H7 (cell line): ENCODE measurements at places on chromosomes 5 and 9.

- DNase-seq: no peak
Observed at GRCh38 chr5:8700671-8701070, 831.7 kb downstream of the MTRR start.

- no peak for DNase-seq
Observed at GRCh38 chr5:127326431-127326830, 35.8 kb downstream of the MEGF10 start.

DNA sequence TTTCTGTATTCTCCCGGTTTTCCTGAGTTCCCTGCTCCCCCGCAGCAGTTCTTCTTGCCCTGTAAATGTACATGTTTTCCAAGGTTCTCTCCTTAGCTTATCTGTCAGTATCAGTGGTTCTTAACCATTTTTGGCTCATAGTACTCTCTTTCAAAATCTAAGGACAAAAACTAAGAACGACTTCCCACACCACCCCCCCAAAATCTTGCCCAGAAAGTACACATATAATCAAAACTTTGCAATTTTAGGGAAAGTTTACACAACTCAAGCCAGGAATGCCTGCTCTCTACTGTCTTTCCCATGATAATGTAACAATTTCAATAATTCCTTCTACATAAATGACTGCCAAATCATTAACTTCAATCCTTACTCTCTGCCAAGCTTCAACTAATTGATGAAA lies 4.5 kb downstream of the DCAF12 start:
- DNase-seq: no peak

DNA sequence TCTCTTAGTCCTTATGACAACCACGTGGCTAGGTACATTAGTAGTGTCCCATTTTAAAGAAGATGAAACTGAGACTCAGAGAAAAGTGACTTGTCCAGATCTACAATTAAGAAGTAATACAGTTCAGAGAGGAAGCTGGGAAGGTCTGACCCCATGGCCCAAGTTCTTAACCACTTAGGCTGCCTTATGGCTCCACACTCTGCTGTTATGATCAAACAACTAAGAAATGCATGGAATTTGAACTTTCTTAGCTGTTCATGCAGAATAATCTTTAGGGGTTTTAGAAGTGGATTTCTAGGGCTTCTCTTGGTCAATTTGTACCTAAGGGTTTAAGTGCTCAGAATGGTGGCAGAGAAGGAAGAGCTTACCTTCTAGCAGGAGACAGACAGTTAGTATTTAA lies 128.0 kb upstream of the MSX2 start:
- no peak for DNase-seq

- no peak for DNase-seq
Observed at GRCh38 chr5:117039035-117039434, 464.4 kb upstream of the SEMA6A start.

DNA sequence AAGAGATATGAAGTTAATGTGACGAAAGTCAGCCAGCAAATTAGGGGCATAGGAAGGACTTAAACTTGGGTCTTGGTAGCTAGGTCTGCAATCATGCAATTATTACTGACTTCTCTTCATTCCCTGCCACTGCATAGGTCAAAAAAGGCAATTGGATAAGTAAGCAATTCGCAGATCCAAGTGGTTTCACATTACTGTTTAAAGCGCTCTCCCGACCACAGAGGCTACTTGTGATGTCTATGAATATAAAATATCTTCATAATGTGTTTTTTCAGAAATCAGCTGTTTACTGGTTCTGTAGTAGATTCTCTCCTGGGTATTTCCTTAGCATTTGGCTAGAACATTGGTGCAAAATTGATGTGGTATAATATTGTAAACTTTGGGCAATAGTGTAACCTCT lies 174.7 kb upstream of the PTGER4 start:
- DNase-seq: no peak

DNA sequence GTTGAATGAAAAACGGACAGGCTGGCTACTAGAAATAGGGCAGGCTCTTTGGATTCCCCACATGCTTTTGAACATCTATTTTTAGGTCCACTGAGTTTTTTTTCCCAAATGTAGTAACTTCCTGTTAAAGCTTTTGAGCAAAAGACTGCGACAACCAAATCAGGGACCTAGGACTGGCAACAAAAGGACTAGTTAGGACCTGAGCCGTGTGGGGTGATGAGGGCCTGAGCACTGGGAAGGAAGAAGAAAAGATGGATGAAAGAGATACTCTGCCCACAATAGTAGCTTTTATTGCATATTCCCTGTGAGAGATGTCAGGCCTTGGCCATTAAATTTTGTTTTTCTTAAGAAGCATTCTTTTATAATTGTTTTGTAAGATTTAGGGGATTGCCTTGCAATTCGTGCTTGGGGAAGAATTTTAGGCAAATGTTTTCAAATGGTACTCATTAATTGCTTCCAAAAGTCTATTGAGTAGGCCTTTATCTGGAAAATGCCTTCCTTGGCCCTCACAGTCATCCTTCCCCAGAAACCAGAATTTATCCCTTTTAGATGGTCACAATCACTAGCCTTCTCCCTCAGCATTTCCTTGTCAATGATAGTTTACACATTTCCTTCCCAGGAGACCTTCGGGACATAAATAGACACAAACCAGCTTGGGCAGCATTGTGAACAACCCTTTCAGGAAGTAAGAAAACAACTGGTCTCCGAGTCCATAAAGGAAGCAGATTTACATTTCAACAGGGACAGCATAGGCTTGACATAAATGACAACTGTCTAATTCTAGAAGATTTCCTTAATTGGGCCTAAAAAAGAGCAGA lies 166.5 kb downstream of the RMI1 start:
- no peak for DNase-seq

DNA sequence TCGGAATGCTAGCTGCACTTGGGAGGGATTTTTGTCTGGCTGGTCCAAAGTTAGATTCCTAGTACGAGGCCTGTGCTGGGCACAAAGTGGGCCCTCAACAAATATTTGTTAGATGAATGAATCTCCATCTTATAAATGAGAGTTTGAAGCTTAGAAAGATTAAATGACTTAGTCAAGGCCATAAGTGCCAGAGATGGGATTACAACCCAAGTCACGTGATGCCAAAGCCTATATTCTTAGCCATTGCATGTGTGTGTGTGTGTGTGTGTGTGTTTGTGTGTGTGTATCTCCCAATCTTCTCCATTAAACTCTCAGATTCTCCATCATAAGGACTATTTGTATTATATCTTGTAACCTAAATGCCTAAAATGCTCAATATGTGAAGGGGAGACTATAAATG lies 130.8 kb upstream of the MAP1B start:
- no peak for DNase-seq

DNA sequence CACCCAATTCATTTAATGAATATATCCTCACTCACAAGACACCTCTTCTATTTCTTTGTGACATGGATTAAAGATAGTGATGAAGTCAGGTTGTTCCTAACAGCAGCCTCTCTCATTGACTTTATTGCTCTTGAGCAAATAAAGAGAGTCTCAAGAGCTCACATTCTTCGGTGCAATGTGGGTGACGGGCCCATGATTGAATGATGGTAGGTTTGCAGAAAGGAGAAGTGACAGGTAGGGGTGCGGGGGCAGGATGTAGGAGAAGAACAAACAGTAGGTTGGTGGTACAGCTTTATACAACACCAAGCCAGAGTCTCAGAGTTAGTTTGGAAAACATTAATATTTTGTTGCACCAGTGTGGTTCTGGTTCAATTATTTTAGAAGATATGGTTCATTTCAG lies 122.2 kb downstream of the SLIT3 start:
- DNase-seq: no peak

- DNase-seq: no peak
Observed at GRCh38 chr5:143812085-143812705, at the start of gene HMHB1. Gene HMHB1 (plus strand): TSS chr5:143812161.

DNA sequence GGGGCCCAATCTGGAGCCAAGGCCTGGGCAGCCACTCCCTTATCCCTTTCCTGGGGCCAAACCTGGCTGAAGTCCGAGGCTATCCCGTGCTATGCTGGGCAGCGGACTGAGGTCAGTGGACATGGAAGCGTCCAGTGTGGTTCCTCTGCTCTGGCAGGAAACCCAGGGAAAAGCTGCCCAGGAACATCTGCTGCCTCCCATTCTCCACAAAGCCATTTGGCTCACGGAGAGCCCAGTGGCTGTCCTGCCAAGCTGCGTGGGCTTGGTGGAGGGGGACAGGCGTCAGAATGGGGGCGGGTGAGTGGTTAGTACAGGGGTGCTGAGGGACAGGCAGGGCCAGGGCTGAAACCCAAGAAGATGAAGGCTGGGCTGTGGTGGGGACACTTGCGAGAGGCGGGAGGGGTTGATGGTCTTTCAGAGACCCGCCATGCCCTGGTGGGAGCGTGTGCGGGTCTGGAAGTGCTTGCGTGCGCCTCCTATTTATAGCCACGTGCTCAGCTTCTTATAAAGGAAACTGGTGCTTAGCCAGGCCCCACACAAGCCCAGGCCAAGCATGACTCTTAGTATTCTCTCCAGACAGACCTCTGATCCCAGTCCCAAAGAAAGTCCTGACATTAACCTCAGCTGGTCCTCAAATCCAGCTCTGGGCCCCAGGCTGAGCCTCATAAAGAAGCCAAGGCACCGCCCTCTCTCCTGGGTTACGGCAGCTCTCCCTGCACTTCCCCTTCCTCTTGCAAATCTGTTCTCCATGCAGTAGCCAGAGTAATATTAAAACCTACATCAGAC lies 9.4 kb upstream of the SLC6A7 start:
- DNase-seq: no peak

- DNase-seq: no peak
Observed at GRCh38 chr9:6598249-6598725, 47.2 kb downstream of the GLDC start.

DNA sequence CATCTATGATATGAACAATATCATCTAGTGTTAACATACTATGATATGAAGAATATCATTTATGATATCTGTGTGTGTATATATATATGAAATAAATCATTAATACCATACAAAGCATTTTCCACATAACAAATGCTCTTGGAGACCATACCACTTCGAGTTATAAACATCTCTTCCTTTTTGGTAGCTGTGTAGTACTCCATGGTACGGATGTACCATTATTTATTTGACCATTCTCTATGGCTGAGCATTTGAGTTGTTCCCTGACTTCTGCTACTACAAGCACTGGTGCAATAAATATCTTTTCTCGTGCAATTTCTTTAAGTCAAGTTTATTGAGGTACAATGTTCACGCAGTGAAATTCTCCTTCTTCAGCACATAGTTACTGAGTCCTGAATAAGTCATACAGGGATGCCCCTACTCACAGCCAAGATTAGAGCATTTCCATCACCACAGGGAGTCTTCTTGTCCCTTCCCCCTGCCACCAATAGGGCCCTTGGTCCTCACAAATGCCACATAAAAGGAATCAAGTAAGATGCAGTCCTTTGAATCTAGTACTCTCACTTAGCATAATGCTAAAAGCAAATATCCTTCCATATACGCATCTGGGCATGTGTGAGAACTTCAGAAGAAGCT lies 75.2 kb upstream of the SLC25A48 start:
- no peak for DNase-seq

- DNase-seq: peak; percentile 42
Observed at GRCh38 chr5:178818094-178818493, 41.7 kb upstream of the ZNF354B start.

GRCh38 chr9:97562542-97562941 lies 61.1 kb downstream of the TMOD1 start:
- no peak for DNase-seq

GRCh38 chr9:116737152-116737546 lies 50.0 kb downstream of the TRIM32 start:
- peak; percentile 94 for DNase-seq

DNA sequence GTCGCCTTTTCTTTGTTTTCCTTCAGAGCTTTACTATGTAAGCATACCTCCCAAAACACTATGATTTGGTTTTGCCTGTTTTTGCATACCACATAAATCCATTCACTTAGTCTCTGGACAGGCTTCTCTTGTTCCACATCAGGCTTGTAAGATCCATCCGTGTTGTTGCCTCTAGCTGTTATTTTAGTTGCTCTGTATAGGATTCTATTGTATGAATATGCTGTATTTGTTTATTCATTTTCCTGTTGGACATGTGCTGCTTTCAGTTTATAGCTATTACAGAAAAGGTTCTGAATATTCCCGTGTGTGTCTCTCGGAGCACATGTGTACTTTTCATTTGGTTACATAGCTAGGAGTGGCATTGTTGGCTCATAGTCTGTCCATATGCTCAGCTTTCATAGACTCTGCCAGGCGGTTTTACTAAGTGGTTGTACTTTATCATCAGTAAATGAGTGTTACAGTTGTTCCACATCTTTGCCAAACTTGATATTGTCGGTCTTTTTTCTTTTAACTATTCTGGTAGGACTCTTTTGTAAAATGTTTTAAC lies 41.8 kb downstream of the NUP214 start:
- no peak for DNase-seq

DNA sequence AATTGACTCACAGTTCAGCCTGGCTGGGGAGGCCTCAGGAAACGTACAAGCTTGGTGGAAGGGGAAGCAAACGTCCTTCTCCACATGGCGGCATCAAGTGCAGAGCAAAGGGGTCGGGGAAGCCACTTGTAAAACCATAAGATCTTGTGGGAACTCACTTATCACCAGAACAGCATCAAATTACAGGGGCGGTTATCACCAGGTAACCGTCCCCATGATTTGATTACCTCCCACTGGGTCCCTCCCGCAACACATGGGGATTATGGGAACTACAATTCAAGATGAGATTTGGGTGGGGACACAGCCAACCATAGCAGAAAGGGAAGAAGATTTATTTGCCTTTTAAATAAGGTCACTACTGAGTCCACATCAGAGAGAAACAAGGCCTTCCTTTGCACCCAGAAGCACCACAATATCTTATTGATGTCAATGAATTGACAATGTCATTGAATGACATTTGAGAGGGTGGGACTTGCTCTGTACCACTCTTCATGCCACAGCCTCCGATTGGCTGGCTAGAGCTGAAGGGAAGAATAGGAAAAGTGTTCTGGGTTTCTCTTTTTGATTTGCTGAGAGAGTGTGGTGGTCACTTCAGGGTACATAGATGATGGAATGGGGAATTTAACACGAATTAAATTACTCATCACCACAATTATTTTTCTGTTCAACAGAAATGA lies 11.0 kb downstream of the SKP2 start:
- no peak for DNase-seq

DNA sequence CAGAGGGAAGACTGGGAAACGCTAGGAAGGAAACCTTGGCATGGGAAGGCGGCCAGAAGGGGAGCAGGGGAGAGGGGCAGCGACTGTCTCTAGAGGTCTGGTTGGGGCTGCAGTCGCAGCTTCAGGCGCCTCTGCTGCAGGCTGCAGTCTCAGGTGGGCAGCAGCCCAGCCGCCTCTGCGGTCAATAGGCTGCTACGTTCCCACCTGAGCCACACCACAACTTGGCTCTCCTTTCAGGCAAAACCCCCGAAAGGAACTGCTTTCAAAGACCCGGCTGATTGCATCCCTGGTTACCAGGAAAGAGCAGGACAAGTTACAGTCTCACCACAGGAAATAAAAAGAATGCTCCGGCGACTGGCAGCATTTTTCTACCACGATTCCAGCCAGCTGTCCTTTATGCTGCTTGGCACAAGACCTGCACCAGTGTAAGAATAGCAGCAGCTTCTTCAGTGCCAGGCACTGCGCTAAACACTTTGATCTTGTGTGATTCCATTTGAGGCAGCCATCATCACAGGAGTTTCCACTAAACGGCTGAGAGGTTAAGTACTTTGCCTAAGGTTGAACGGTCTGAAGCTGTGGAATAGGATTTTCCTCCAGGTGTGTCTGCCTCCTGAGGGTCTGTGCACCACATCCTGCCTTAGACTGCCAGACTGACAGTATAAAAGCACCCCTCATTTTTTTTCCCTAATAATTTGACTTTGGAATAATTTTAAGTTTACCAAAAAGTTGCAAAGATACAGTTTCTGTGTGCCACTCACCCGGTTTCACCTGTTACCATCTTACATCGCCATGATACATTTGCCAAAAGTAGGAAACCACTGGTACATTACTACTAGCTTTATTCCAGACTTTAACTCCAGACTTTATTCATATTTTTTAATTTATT lies 7.5 kb downstream of the RPS14 start:
- DNase-seq: peak; percentile 69
